CD8-positive, alpha-beta T cell (primary cell): ENCODE measurements at places on chromosomes 4 and X. TPM values are rescaled to one million over a fixed set of nuclear protein-coding genes. Genes with fewer than 3 reads are reported as not detected.

IQSEC2 gene
- 0.78 TPM for total RNA-seq

DCLK2 gene
- 0.44 TPM for total RNA-seq

DNA sequence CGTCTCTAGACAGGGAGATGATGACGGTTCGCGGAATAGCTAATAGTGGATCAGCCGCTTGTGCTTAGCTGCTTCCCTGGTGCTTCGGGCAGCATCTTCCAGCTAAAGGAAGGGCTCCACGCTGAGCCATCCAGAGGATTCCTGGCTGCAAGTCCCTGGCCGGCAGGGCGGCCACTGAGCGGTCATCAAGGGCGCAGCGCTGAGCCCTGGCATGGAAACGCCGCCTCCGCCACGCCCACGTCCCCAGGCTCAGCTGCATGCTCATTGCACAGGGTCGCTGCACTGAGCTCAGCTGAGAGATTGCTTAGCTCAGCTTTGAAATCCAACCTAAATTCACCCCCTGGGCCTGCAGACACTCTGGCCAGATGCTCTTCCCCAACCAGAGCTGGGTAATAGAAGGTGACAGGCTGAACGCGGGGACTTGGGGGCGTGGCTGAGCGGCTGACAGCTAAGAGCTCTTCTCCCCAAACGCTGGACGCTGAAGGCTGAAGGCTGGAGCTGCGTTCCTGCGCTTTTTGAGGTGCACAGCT, 118.2 kb upstream of the KIT start:
- DNase-seq, result no peak

DNA sequence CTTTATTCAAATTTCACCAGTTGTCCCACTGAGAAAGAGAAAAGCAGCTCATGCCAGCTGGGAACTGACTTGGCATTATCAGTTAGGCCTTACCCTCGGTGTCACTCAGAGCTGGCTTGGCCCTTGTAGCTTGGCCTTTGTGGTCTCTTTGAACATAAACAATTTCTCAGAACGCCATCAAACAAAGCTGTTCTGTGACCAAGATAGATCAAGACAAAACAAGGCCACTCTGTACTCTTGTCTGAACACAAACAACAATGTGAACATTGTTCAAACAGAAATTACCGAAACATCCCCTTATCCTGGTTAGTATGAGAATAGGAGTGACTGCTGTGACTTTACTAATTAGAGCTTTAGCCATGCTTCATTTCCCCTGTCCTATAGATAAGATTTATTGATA, 57.2 kb downstream of the DIPK2B start:
- no peak for DNase-seq

GRCh38 chrX:57137501-57137900, 304 bp upstream of the SPIN2A start:
- DNase-seq, result no peak

DNA sequence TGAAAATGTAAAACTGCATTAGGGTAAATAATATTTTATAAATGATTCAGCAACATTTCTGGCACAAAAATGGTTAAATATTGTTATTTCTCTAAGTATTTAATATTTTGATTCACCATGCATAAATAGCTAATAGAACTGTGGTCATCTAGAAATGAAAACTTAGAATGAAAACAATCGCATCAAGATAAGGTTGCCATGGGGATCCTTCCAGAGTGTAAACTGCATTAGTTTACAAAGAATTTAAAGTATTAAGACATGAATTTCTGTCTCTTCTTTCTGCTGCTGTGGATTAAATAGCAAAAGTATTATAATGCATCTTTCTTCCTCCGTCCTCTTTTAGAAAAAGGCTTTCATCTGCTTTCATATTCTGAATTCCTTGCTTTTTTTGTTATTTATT, 1064.6 kb upstream of the SLIT2 start:
- DNase-seq, result no peak

DNA sequence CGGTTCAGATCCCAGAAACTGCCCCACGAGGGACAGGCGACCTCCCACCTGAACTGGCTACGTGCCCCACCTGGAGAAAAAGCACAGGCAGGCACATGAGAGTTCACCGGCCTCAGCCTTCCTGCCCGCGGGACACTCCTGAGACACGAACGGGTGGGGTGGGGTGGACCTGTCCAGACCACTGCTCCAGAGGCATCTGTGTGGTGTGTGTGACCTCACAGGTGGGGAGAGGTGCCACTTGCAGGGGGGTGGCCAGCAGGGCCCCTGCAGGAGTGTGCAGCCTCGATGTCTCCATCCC, 18.5 kb downstream of the NELFA start:
- DNase-seq, result no peak

DNA sequence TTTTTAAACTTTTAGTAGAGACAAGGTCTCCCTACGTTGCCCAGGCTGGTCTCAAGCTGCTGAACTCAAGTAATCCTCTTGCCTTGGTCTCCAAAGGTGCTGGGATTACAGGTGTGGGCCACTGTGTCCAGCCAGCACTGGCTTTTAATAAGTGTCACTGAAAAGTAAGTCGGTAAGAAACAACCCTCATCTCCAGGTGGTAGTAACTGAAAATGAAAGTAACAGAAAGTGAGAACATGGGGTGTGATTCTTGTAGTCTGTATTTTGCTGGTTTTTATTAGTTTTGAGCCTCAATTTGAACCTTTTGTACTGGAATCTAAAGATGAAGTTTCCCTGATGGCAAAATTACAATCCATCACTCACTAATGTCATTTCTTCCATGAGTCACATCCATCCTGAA, 238.1 kb upstream of the AGA start:
- DNase-seq, result no peak
